ENCODE measurements at places on chromosomes 3 and 15.

- no peak for DNase-seq
Observed at GRCh38 chr15:96200357-96200967, 130.0 kb upstream of the NR2F2 start.

DNA sequence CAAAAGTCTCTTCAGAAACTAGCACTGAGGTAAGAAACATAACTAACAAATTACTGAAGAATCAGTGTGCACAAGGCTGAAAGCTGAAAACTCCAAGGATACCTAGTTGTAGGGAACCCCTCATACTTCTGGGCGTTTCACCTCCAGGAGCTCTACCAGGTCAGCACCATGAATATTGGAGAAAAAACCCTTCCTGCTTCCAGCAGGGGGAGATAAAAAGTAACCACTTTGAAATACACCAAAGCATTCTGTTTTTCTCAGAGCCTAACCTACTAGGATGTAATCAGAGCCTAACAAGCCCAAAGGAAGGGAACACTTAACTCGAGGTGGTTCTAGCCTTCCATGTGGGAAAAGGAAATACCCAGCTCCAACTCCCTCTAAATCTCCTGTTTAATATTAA is 175.8 kb upstream of the MME start:
- no peak for DNase-seq

DNA sequence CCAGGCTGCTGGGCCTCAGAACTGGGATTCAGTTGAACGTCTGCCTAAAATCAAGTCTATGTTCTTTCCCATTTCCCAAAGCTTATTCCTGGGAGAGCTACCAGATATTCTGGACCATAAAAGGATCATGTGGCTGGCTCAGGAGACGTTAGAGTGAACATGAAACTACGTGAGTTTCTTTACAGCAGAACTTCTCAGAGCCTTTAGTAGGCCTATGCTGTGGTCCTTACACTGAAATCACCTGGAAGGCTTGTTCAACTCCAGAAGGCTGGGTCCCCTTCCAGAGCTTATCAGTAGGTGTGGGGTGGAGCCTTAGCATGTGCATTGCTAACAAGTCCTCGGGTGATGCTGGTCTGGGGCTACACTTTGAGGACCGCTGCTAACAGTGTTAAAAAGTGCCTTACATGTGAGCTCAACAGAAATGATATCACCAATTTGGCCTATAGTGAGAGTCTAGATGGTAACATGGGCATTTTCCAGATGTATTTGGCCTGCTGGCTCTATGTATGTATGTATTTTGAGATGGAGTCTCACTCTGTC is 50.7 kb downstream of the LMCD1 start:
- no peak for DNase-seq

GRCh38 chr15:39756806-39757522 is 25.7 kb downstream of the FSIP1 start:
- no peak for DNase-seq

DNA sequence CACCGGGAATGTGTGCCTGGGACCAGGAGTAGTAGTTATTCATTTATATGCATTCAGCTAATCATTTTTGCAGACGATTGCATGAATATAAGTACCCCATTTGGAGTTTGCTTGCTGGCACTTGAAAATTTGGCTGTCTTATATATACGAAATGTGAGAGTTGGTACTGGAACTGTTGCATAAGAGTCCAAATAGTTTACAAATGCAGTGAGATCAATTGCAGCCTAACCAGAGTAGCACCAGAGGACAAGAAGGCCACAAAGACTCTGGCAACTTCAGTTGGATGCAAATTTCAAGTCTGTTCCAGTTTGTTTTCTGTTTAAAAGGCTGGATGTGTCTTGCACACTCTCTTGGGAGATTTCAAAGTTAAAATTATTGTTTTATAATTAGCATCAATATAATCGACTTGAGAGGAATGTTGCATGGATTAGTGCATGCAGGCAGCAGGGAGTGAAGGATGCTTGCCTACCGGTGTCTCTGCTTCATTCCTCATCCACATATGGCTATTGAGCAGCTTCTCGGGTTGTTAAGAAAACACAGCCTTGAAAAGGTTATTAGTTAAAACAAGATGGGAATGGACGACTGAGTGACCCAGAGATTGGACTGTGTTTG is 213.0 kb downstream of the PTPRG start:
- no peak for DNase-seq

GRCh38 chr15:43899928-43900327 is 73.1 kb downstream of the WDR76 start:
- DNase-seq: no peak

GRCh38 chr3:160486459-160486869 is 36.9 kb upstream of the TRIM59 start:
- no peak for DNase-seq

DNA sequence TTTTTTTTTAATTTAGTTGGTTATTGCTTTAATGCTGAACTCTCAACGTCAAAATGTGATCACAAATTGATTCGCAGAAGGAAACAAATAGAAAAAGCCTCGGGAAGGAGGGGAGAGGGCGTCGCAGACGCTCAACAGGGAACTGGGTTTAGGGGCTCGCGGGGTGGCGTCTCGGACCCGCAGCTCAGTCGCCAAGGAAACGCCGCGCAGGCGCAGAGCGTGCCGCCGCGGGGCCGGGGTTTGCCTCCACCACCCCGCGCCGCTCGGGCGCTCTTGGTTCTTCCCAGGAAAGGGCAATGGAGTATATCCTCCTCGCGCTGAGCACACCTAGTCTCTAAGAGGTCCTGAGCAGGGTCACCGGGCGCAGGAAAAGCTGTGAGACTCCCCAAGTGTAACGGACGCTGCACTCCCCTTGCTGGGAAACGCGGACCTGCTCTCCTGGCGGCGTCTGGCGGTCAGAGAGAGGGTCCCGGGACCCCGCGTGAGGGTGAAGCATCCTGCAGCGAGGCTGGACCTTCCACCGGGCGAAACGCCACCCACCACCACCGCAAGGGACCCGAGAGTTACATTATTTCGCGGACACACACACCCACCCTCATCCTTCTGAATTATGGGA is 753 bp downstream of the PLCH1 start:
- peak; percentile 53 for DNase-seq

DNA sequence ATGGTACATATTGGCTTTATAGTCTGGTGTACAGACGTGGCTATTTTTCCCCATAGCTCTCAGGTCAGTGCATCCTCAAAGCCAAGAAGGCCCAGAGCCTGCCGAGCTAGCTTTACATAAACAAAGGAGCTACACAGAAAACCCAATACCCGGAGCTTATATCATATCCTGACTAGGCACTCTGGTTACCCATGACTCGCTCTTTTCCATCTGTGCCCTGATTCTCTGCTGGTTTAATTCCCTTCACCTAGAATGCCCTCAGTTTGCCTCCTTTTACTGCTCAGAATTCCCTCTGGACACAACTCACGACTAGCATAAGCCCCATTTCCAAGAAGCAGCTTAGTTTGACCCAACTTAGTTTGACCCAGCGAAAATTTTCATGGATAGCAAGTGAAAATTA is 110.8 kb downstream of the TIGIT start:
- no peak for DNase-seq

- no peak for DNase-seq
Observed at GRCh38 chr15:66630801-66631351, 65.1 kb upstream of the LCTL start.

DNA sequence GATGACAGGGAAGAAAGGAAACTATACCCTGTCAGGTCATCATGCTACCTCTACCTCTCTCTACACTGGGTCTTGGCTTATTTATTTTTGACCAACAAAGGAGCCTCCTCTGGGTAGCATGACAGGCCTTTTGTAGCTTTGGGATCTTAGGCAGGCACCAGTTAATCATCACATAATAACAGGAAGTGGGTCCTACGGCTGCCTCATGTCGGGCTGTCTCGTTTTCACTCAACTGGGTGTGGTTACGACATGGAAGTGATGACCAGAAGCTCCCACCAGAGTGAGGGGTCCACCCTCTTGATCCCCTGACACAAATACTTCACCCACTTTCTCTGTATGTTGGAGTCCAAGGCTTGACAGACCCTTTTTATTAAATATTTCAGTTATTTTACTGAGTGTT is 105.3 kb downstream of the CD47 start:
- DNase-seq: peak; percentile 37

GRCh38 chr3:4827767-4828166 is 151.5 kb upstream of the BHLHE40 start:
- DNase-seq: no peak

DNA sequence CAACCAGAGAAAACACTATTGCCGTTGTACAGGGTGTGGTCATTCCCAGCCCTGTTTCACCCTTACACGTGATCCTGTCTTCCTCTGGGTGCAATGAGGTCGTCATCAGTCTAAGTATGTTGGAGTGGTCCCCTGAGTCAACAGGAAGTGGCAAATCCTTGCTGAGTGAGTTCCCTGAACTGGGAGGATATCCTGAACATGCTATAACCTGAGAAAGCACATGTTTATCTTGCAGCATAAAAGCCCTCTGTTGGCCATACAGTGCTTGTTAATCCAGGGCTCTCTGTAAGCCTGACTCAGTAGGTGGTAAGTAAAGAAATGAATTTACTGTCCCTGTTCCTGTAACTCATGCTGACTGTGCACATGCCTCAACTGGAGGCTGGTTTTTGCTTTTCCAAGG is 477.8 kb upstream of the RGMA start:
- DNase-seq: no peak

DNA sequence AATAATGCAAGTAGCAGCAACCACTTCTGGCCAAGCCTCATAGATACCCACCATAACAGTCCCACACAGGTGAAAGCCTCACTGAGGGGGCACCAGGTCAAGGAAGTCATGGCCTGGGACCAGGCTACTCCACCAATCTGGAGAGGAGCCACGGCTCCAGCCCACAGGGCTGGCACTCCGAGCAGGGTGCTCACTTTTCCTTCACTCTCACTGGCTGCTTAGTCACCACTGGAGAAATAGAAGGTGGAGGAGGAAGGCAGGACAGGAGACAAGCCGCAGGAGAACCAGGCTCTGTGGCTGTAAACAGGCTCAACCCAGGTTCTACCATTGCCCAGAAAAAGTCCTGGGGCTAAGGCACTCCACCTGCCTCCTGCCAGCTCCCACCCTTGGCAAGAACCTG is 1.2 kb downstream of the USP19 start:
- no peak for DNase-seq

DNA sequence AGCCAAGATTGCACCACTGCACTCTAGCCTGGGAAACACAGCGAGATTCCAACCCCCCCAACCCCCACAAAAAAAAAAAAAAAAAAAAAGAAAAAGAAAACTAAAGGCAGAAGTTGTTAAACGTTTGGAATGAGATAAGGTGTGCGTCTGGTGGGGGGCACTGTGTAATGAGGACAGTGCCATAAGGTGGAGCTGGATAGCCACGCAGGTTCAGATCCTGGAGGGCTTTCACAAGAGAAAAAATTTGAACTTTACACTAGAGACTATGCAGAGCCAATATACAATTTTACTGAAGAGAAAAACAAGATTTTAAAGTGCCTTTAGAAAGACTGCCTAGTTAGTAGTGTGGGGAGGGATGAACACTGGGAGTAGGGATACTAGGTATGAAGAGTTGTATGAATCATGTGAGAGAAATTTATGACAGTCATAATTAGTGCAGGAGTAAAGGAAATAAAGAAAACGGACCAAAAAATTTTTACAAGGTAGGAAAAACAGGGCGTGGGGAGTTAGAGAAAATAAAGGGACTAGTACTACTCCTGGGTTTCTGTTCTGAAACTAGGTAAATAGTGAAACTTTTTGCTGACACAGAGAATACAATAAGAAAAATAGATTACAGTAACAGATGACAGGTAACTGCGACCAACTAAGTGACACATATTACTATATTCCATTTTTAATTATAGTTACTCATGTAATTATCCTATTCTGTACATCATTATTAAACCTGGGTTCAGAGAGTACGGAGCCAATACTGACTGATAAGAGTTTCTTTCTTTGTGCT is 108.1 kb downstream of the PEAK1 start:
- DNase-seq: no peak

GRCh38 chr3:196120291-196120951 is 38.5 kb upstream of the TFRC start:
- DNase-seq: no peak

DNA sequence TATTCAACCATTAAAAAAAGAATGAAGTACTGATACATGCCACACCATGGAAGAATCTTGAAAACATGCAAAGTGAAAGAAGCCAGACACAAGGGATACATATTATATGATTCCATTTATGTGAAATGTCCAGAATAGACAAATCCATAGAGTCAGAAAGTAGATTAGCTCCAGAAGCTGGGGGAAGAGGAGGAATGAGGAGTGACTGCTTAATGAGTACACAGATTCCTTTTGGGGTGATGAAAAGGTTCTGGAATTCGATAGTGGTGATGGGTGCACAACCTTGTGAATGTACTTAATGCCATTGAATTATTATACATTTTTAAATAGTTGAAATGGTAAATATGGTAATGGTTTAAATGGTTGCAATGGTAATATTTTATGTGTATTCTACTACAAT is 90.6 kb upstream of the SPATA12 start:
- no peak for DNase-seq
